Ovary (tissue), 10 donors: ENCODE measurements at places on chromosomes 16 and 17. TPM values are rescaled to one million over a fixed set of nuclear protein-coding genes. Genes with fewer than 3 reads are reported as not detected.

Gene KRTAP3-1
- not detected for total RNA-seq

Gene GRAPL
- total RNA-seq, result 4.0 TPM

Gene CBLN1
- total RNA-seq, result not detected

Gene PRAC1
- not detected for total RNA-seq

Gene CAPNS2
- 0.69 TPM for total RNA-seq
